OCI-LY7 (cell line): ENCODE measurements at places on chromosomes 12 and 14. TPM values are rescaled to one million over a fixed set of nuclear protein-coding genes. Genes with fewer than 3 reads are reported as not detected.

GRCh38 chr14:68682166-68683103 is 110.4 kb downstream of the ZFP36L1 start:
- peak; percentile 89 for DNase-seq

DNA sequence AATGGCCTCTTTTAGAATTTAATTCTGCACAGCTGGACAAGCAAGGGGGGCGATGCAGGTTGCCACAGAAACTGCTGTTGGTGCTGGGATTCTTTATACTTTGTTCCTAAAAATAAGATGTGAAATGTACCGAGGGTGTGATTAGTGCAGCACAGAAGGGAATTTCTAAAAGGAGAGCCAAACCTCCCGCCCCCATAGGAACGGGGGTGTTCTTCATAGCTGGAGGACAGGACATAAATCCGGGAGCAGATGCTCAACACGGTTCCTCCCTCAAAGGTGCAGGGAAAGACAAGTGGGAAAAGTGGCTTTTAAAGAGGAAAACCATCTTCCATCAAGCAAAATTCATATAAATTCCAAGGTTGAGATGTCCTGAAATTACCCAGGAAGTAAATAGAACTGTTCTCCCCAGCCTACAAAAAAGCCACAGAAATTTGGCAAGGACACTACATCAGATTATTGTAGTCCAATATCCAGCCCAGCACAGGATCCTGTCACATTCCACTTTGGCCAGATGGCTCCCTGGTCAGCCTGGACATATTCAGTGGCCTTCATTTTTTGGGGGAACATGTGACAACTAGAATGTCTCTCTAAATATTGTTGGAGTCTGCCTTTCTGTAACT is 51.4 kb upstream of the TMX1 start:
- DNase-seq: no peak

KERA gene
- total RNA-seq: not detected in 2 replicates

- DNase-seq: no peak
These were observed 400.7 kb downstream of the DAD1 start for GRCh38 chr14:22188318-22188717.
